ENCODE measurements at places on chromosomes 2 and 18.

DNA sequence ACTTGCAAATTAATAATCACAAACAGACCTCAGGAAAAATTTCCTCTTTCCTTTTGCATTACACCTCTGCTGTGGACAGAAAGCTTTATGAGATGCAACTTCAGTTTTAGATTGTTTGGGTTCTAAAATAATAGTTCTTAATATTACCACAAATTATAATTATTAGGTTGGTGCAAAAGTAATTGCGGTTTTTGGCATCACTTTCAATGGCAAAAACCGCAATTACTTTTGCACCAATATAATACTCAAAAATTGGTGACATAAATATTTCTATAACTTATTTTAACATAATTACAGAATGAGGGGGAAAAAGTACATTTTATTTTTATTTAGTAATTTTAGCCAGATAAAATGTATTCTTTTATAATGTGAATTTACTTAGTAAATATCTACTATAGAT is 804.4 kb upstream of the FAM98A start:
- DNase-seq: no peak

GRCh38 chr2:113216321-113216720 is 42.5 kb downstream of the PSD4 start:
- DNase-seq: no peak

DNA sequence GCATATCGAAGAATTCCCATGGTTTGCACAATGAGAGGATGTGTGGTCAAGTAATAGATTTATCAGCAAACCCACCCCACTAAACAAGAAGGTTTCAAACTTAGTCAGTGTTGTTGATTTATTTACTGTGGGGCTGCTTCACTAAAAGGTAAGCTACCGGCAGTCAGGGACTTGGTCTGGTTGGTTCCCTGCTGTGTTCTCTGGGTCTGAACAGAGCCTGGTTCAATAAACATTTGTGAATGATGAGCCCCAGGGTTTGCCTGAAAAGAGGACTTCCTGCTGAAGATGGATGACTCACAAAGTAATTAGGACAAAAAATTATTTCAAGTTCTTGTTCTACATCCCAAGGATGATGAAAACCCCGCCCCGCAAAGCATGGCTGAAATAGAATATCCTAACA is 108.3 kb downstream of the SPP2 start:
- DNase-seq: no peak

GRCh38 chr18:2522112-2522511 is 49.2 kb downstream of the METTL4 start:
- no peak for DNase-seq

- no peak for DNase-seq
These were observed 601.7 kb downstream of the CBLN2 start for GRCh38 chr18:71942433-71942832.

DNA sequence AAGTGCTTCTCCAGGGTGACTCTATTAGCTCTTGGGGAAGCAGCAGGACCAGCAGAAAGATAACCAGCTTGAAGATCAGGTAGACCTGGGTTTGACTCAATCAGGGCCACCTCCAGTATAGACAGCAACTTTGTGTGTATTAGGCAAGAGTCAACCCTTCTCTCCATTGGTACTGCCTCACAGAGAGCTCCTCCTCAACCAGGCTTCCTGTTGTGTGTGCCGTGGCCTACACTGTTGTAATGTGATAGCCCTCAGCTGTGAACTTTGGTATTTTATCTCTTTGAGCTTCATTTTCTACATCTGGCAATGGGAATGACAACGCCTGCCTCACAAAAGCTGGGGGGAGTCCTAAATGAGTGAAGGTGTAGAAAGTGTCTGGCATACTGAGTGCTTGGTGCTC is 17.0 kb upstream of the MAP3K20 start:
- DNase-seq: no peak

DNA sequence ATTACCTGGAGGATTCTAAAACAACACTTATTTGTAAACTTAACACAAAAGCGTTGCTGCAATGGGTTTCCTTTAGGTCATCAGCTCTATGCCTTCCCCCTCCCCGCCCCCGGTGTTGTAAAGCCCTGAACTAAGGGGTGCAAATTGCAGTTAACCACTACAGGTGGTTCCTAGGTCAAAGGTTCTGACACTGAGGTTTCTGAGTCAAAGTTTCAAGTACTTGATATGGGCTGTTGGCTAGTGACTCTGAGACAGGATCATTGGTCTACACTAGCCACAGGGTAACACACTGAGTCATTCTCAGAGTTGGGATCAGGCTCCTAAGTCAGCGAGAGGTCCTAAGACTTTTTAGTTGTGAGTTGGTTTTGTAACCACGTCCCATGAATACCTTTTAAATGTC is 15.4 kb downstream of the IL1B start:
- no peak for DNase-seq

- no peak for DNase-seq
These were observed 1221.0 kb downstream of the DSC3 start for GRCh38 chr18:29821544-29821943.

- no peak for DNase-seq
These were observed 26.3 kb upstream of the COBLL1 start for GRCh38 chr2:164867779-164868397.

- peak; percentile 30 for DNase-seq
These were observed 67.5 kb downstream of the TANC1 start for GRCh38 chr2:159035790-159036411.

- DNase-seq: no peak
These were observed 238.2 kb upstream of the AGAP1 start for GRCh38 chr2:235255693-235256092.

DNA sequence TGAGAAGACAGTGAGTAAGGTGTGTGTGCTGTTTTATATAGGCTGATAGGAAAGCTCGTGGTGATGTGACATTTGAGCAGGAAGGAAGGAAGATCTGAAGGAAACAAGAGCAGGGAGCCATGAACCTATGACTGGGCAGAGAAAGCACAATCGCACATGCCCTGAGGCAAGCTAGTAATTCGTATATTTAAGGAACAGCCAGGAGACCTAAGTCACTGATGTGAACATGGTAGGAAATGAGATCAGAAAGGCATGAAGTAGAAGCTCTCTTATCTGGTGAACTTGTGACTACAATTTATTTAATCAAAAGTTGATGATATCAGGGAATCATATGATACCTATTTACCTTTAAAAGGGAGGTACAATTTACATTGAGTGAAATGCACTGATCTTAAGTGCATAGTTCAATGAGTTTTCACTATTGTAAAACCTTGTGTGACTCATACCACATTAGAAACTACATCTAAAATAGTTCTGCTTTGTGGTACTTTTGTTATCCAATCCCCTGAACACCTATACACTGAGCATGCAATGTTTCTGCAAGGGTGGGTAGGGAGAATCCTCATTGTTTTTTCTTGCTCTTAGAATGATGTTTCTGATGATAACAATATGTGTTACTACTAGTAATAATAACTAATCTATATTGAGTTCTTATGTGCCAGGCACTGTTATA is 67.5 kb downstream of the GALNT13 start:
- no peak for DNase-seq

DNA sequence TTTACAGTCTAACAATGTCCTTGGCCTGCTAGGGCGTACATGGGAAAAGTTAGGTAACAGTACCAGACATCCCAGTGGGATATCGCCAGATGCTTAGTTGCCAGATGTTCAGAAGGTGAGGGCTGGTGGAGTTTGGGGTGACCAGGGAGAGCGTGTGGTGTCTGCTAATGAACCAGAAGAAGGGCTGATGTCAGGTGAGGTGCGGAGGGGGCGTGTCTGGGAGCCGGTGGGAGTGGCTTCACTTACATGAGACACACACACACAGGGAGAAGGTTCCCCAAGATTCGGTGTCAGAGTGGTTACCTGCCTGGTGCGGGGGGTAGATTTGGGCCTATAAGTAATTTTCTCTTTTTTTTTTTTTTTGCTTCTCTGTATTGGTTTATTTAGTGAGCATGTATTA is 12.2 kb downstream of the RAB31 start:
- DNase-seq: no peak

DNA sequence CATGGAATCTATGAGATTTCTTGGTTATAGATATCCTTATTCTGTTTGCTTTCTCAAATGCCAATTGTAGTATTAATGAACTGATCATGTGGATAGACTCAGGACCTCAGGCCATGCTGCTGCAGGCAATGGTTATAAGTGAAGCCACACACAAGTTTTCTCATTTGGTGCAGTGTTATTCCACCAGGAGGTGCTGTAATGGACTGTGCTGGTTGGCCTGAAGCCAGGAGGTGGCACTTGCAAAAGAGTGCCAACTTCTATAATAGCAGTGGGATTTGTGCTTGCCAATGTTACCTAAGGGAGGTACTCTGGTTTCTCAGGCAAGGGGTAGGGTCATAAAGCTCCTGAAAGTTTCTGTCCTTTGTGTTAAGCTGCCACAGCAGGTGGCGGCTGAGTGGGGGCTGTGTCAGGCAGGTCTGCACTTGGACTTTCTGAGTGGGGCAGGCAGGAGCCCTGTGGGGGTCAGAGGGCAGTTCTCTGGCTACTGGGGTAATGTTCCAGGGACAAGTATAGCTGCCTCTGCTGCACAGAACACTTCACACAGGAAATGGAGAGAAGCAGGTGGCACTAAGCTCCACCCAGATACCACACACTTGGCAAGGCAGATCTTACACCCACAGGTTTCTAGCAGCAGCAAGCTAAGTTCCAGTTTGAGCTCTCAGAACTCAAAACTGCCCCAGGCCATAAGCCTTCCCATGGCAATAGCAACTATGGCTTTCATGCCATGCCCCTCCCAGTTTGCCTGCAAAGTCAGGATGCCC is 352.6 kb upstream of the CWC22 start:
- DNase-seq: no peak

DNA sequence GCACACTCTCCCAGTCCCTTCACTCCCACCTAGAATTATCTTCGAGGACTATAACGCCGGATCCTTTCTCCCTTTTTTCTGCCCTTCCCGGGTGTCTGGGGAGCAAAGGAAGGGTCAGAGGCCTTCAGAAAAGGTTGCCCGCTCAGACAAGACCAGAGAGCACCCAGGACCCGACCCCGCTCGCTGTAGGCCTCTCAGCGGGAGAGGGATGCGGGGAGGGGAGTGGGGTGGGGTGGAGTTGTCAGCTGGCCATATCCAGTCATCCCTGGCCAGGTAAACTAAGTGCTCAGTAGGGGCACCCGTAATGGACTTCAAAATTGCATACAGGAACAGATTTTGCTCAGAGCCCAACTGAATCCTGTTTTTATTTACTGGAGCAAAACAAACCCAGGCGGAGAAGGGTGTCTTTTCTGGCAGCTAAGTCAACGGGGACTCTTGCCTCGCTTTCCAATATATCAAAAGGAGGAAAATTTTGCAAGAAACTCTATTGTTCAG is 65.0 kb downstream of the NOL4 start:
- DNase-seq: peak; percentile 75

- DNase-seq: no peak
These were observed 846.7 kb downstream of the BCL11A start for GRCh38 chr2:59706729-59707128.

GRCh38 chr18:74519320-74520095 is 14.8 kb upstream of the CNDP1 start:
- DNase-seq: no peak

- no peak for DNase-seq
These were observed 166.3 kb upstream of the FN1 start for GRCh38 chr2:215601990-215602721.

- no peak for DNase-seq
These were observed 33.4 kb downstream of the CARF start for GRCh38 chr2:202945497-202945896.

DNA sequence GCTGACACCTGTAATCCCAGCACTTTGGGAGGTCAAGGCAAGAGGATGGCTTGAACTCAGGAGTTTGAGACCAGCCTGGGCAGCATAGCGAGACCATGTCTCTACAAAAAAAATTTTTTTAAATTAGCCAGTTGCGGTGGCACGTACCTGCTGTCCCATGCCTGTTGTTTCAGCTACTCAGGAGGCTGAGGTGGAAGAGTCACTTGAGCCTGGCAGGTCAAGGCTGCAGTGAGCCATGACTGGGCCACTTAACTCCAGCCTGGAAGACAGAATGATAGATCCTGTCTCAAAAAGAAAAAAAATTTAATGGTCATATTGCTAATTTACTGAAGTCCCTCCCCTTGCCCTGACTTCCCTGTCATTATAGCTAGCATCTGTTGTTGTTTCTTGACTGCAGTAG is 112.6 kb downstream of the ARHGAP28 start:
- DNase-seq: no peak

- no peak for DNase-seq
These were observed 178.2 kb downstream of the SUCLG1 start for GRCh38 chr2:84280873-84281272.

DNA sequence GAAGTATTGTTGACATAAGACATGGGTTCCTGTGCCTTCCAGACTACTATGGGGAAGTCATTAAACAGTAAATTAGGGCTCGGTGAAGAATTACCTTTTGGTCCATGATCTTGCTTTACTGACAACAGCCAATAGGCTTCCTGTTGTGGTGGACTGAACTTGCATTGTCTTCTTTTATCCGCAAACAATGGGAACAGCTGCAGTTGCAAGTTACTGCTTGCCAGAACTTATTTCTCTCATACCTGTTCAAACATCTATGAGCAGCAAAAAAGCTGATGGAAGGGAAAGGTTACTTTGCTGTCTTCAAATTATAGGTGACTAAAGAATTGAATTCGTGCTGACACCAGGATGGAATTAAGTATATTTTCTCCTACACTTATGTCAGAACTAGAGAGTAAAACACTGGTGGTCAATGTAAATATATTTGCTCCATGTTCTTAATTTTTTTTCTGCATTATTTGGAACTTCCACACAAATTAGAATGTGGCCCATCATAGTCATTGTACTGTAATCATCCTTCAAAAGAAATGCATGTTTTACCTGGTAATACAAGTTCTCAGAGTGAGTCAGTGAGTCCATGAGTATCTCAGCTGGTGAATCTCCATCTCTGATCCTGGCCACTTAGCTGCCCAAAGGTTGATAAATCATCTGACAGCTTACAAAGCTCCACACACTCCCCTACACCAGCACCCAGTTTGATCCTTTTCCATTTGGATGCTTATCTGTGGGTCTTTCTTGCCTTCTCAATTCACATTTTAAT is 37.3 kb upstream of the RNF152 start:
- peak; percentile 98 for DNase-seq

DNA sequence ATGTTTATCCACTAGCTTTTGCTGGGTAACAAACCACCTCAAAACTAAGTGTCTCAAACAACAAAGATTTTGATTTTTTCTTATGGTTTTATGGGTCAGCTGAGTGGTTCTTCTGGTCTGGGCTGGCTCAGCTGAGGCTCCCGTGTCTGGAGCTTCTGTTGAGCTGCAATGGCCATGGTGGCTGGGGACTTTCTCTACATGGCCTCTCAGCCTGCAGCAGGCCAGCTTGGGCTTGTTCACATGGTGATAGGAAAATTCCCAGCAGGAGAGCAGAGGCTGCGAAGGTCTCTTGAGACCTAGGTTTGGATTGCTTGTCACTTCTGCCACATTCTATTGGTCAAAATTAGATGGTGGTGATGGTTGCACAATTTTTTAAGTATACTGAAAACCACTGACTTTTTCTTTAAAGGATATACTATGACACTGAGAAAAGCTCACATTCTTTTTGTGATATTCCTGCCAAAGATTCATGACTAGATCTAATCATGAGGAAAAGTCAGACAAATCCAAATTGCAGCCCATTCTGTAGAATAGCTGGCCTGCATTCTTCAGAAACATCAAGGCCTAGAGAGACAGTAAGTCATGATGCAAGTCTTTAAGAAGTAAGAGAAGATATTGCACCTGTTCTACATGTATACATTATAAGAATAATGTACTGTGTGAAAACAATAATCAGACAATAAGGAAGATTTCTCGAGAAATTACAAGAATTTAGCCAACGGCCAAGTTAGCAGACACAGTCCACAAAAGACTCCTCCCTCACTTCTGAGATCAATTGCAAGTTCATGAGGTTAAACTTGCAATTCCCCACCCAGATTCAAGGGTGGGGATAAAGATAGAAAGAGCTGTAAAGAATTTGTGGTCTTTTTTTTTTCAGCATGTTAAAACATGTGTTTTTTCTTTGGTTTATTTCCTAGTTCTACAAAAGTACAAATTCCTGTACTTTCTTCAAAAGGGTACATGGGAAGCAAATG is 35.0 kb upstream of the IL1R2 start:
- no peak for DNase-seq

Measured in COR-L47 (cell line).